Fibroblast of lung (primary cell): ENCODE measurements at places on chromosomes 4 and X.

DNA sequence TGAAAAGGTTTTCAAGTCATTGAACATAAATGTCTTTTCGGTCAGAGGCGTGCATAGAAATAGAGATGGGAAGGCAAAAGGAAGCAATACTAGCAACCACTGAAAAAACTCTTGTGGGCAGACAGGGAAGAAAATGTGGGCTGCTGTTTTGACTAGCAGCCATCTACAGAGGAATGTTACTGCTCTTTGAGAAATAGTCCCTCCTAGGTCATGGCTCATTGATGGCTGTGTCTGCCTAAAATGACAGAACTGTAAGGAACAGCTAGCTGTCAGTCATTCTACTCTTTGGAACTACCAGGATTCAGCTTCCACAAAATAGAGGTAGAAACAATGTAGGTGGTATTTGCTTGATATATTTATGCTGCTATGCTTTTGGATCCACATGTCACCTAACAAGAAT is 26.9 kb upstream of the TMPRSS11B start:
- peak; percentile 6 for DNase-seq

GRCh38 chr4:159297091-159297490 is 194.2 kb downstream of the RAPGEF2 start:
- DNase-seq: peak; percentile 33

GRCh38 chr4:110124711-110125110 is 73.7 kb downstream of the ELOVL6 start:
- peak; percentile 43 for DNase-seq

DNA sequence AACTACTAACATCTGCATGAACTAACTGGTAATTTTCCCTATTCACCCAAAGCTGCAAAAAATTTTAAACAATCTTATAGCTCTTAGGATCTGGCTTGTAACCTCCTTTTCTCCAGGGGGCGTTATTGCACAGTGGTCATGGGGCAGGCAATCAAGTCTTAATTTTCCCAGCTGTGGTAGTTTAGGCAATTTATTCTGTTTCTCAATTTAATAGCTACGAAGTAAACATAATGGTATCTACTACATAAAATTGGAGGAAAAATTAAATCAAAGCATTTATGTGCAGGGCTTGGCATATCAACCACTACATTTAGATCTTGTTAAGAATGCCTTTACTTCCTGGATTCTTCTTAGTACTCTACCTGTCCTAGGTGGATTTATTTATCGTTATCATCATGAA is 137.4 kb upstream of the GUCY1A1 start:
- DNase-seq: peak; percentile 63

DNA sequence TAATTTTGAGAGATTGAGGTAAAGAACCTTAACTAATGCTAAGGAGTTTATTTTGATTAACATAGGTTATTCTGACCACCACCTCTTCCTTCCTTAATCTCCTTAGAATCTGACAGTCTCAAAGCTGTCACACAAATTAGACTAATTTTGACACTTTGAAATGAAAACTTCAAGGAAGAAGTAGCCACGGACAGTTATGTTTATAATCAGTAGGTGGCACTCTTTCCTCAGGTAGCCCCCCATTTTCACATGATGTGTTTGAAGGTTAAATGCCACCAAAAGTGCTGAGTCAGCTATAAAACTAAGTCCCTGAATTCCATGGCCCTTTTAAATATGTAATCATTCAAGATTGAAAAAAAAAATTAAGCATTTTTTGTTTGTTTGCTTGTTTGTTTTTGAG is 22.4 kb downstream of the TMEM33 start:
- peak; percentile 17 for DNase-seq
